ENCODE measurements at places on chromosomes 1 and 21.

- no peak for DNase-seq
These were observed 258.3 kb upstream of the KAZN start for GRCh38 chr1:14340002-14340785.

DNA sequence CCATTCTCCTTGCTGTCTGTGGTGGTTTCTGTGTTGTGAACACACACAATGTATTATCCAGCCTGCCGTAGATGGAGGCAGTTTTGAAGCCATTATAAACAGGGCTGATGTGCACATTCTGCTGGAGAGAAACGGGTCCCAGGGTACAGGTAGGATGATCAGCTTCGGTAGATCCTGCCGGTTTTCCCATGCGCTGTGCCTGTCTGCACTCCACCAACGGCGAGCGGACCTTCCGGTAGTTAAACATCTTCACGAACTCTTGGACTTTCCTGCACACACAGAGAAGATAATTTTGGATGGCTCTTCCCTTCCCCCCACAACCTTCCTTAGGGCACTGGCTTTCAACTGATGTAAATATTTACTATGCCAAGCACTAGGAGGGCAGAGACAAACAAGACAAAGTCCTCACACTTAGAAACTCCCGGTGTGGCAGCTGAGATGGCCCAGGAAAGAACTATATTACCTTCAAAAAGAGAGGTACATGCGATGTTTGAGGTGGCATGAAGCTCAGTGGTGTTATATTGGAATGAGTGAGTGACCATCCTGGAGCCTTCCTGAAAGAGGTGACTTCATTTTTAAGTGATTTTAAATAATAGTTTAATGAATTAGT is 41.7 kb downstream of the ALPL start:
- no peak for DNase-seq

DNA sequence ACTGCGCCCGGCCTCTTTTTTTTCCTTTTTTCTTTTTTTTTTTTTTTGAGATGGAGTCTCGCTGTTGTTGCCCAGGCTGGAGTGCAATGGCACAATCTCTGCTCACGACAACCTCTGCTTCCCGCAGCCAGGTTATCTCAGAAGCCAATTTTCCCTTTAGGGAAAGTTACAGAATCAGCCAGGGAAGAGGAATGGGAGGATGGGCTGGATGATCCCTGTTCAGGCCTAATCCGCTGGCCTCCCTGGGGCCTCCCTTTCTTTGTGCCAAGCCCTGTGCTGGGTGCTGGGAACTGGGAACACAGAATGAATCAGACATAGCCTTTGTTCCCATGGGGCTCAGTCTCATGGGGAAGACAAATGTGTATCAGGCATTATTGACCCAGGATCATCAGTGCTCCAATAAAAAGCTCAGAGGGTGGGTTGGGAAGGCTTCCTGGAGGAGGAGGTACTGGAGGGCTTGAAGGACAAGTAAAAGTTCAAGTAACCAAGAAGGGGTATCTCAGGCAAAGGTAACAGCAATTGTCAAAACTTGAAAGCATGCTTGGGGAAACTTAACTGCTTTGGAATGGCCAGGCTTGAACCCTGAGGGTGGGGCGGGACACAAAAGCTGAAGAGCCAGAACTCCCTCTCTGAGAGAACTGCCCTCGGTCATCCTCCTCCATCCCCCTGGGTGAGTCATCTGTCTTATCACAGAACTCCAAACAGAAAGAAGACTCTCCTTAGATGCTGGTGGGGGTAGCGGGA is 14.3 kb downstream of the ECHDC2 start:
- no peak for DNase-seq

GRCh38 chr1:183267646-183268431 is 81.8 kb downstream of the LAMC2 start:
- DNase-seq = no peak

DNA sequence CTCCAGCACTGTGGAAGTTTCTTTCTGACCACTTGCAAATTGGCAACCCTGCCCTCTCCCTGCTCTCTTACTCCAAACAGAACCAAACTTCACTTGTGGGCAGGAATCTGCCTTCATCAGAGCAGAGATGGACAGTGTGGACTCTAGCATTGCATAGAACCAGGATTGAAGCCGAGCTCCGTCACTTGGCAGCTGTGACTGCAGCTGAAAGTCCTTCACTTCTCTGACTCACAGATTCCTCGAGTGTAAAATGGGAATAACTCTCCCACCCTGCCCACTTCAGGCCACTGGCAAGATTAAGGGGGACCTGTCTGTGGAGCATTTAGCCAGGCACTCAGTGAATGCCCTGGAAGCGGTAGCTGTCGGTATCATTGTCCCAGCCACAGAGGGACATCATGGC is 75.7 kb upstream of the ZBTB40 start:
- no peak for DNase-seq

DNA sequence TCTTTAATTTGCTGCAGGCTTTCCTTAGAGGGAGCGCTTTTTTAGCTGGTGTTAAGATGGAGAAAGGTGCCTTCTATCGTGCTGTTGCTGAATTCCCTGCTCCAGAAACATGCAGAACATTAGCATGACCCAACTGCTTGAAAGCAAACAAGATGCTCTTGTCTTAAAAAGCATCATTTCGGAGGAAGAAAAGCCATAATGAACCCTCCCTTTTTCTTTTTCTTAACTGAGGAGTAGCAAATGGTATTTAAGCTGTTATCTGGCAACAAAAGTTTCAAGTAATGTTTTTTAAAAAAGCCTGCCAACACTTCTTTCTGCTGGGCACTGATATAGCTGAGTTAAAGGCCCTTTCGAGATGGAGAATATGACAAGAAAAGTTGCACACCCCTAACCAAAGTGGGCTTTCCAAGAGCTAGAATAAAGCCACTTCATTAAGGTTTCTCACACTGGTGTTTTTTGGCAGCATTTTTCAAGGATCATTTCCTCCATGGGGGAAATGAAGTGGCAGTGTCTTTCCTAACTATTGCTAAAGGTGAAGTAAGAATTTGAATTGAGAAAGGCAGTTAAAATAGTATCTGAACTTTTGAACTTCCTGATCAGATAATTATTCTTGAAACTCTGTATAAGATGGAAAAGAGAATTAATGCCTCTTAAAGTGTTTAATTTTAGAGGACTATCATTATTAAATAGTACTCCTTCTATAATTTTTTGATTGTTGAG is 38.8 kb downstream of the ST6GALNAC5 start:
- DNase-seq = no peak

DNA sequence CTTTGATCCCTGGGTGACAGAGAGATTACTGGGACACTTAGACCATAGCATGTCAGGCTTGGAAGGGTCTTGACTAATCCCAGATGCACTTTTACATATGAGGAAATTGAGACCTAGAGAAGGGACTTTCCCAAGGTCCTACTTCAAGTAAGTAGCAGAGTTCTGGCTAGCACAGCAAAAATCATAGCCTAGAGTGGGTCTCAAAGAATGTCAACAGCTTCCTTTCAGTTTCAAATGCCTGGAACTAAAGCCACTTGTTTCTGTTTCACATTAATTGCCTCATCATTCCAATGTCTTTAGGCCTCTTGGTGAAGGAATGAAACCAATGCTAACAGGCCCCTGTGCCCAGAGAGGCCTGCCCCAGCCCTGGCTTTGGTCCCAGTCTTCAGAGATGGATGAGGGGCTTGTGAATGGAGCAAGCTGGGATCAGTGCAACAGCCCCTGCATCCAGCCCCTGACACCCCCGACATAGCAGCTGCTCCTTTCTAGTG is 26.6 kb downstream of the ATF3 start:
- no peak for DNase-seq

GRCh38 chr21:26632691-26633090 is 59.6 kb upstream of the CYYR1 start:
- no peak for DNase-seq

- DNase-seq = no peak
These were observed 23.1 kb upstream of the OR10J4 start for GRCh38 chr1:159408862-159409400.

- no peak for DNase-seq
These were observed 54.2 kb downstream of the IGSF5 start for GRCh38 chr21:39799178-39799577.

GRCh38 chr1:211637066-211637465 is 38.4 kb downstream of the NEK2 start:
- DNase-seq = no peak

- DNase-seq = no peak
These were observed 40.4 kb upstream of the ZSWIM5 start for GRCh38 chr1:45246760-45247159.

GRCh38 chr21:31403596-31404333 is 59.7 kb upstream of the TIAM1 start:
- DNase-seq = no peak

- DNase-seq = no peak
These were observed 41.6 kb downstream of the MATN1 start for GRCh38 chr1:30681782-30682181.

GRCh38 chr1:243257189-243257588 is 1.3 kb downstream of the SDCCAG8 start:
- no peak for DNase-seq

GRCh38 chr1:167995038-167995437 is 58.2 kb upstream of the MPC2 start:
- no peak for DNase-seq

GRCh38 chr1:22281521-22282363 is 138.8 kb upstream of the WNT4 start:
- DNase-seq = no peak

DNA sequence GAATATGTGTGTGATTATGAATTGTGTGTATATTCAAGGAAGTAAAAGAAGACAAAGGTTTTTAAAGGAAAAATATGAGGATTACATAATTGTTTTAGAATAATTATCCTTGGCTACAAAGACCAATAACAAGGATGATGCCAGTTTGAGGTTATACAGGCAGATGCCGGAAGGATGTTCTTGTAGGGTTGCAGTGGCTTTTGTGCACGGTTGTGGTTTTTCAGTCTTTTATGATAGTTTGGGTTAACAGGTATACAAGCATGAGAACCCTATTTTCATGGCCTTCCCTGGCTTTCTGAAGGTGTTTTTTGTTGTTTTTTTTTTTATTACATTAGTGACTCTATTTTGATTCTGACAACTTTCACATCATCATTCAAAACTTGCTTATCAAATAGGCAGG is 4.9 kb downstream of the CR2 start:
- no peak for DNase-seq

DNA sequence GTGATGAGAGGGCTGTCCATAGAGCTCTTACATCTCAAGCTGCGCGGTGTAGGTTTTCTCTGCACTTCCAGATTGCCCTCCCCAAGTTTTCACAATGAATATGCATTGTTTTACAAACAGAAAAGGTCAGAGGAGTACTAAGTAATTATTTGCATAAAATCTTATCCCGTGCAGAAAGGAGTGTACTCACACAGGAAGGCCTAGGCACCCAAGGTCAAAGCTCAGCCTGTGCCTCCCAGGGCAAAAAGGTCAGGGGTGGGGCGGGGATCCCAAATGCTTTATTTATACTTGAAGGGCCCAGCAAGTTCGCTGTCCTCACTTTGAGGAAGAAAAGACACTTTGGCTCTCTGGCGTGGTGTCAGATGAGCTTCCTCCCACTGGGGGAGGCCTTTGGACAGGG is 10.3 kb upstream of the KCNE1 start:
- no peak for DNase-seq

DNA sequence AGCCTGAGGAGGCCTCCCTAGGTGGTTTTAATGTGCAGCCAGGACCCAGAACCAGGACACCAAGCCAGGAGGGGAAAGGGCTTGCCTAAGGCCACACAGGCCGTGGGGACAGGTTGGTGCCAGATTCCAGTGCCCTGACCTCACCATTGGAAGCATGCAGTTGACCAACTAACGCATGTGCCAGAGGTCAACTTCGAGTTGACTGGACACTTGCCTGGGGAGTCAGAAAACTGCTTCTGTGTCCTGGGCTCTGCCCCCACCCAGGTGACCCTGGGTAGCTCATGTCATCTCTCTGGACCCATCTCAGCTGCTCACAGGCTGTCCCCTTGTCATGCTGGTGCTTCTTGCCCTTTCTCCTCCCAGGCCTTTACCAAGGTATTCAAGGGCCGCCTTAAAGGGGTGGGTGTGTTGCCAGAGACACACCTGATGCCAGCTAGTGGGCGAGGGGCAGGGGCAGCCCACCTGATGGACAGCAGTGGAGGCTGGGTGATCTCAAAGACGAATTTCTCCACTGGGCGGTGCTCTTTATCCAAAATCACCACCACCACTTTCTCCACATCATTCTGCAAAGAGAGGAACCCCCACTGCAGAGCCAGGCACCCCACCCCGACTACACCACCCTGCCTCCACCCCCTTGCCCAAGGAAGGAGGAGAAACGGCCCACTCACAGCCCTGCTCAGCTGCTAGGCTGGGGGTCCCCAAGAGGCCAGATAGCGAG is 4.4 kb downstream of the MAD2L2 start:
- DNase-seq = no peak

GRCh38 chr1:3668585-3669300 is 16.4 kb downstream of the TP73 start:
- no peak for DNase-seq

DNA sequence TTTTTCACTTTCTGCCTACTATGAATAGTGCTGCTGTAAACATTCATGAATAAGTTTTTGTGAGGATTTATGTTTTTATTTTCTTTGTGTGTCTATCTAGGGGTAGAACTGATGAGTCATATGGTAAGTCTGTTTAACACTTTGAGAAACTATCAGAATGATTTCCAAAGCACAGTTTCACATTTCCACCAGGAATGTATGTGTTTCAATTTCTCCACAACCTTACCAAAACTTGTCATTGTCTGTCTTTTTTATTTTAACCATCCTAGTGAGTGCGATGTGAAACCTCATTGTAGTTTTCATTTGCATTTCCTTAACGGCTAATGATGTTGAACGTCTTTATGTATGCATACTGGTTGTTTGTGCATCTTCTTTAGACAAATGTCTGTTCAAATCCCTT is 23.5 kb downstream of the RNASEL start:
- DNase-seq = no peak

- no peak for DNase-seq
These were observed 13.0 kb upstream of the ZNF692 start for GRCh38 chr1:248871837-248872401.

GRCh38 chr1:213387380-213388015 is 336.5 kb downstream of the RPS6KC1 start:
- no peak for DNase-seq

GRCh38 chr1:14064649-14065442 is 364.9 kb downstream of the PRDM2 start:
- DNase-seq = no peak

GRCh38 chr21:37904856-37905255 is 11.4 kb downstream of the KCNJ6 start:
- DNase-seq = no peak

DNA sequence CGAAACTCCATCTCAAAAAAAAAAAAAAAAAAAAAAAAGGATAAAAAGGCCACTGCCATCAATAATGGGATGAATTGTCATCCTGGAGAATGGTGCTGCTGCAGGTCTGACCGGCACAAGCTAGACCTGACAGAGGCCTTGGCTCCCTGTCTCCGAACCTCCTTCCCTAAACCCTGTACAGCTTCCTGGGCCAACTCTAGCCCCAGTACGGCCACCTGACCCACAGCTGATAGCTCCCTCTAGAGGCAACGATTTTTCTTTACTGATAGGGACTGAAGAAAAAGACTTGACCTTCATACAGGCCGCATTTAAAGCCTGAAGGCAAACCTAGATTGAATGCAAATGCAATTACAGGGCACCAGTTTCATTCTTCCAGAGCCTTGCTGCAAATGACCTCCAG is 30.7 kb downstream of the NOL9 start:
- DNase-seq = peak; percentile 38

Data from hematopoietic multipotent progenitor cell treated with erythropoietin and hydrocortisone succinate and interleukin-3 and kit ligand, for 8 days (in vitro differentiated cells).